ENCODE measurements at places on chromosomes 7 and 10.

DNA sequence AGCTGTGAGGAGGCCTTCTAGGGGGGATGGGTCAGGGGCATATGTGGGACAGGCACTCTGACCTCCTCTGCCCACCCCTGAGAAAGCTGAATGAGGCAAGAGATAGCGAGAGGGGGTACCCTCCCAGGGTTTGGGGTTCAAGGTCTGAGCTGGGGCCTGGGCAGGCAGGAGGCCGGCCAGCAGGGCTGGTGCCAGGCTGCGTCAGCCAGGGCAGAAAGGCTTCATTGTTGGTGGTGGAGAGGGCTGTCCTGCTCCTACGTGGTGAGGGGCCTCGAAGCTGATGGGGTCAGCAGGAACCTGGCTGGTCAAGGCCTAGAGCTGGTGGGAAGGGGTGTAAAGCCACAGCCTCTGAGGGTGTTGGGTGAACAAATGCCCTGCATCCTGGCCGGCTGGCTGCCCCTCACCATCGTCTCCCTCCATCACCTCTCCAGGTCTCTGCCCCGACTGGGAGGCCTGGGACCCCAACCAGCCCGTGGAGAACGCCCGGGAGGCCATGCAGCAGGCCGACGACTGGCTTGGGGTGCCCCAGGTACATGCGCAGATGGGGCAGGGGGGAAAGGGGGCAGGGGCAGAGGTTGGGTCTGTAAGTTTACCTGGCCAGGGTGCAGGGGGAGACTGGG is 6.6 kb downstream of the FLNC start:
- no peak for DNase-seq

DNA sequence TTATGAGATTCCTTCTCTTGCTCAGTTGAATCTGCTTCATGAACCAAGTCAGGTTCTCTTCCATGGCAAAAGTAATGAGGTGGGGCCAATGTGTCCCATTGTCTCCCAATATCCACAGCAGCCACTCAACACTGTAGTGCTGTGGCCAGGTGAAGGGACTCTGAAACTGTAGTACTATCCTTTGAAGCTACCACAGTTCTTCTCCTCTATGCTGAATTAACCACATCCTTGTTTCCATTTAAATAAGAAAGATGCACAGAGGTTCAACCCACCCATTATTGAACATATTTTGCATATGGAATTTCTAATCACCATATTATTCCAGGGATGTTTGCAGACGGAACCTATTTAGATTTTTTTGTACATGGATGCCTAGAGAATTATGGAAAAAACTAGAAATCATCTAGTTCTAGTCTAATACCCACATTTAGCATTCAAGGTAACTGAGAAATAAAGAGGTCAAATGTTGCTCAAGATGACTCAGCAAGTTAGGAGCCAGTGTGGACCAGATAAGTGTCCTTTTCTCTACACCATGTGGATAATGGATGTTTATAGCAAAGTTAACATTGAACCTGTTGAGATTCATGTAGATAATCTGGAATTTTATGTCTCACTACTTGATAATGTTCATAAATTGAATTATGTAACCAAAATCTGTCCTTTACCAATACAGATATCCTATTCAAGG is 64.5 kb downstream of the LRRTM3 start:
- no peak for DNase-seq

DNA sequence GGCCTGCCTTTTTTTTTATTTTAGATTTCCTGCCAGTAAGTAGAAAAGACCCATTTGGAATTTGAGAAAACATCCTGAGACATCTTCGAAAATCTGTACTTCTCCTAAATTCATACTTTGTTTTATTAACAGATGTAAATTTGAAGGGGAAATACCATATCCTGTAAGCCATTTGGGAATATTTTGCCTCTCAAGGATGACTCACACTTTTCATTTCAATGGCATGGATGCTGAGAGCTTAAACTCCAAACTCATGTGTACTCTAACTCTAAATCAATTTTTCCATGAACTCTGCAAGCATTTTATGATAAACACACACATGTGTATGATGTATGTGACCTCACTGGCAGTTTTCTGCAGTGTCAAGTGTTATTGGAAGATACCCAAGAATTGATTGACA is 89.0 kb downstream of the SEMA3A start:
- no peak for DNase-seq

GRCh38 chr10:1274111-1274661 is 218.0 kb downstream of the WDR37 start:
- no peak for DNase-seq

GRCh38 chr7:33614357-33615117 is 290.8 kb upstream of the BMPER start:
- DNase-seq, result no peak

Measured in mucosa of gallbladder (tissue), 1 donor.